ENCODE measurements at places on chromosomes 3 and 15.

- no peak for DNase-seq
Observed at GRCh38 chr3:66479532-66479947, 21.3 kb downstream of the LRIG1 start.

DNA sequence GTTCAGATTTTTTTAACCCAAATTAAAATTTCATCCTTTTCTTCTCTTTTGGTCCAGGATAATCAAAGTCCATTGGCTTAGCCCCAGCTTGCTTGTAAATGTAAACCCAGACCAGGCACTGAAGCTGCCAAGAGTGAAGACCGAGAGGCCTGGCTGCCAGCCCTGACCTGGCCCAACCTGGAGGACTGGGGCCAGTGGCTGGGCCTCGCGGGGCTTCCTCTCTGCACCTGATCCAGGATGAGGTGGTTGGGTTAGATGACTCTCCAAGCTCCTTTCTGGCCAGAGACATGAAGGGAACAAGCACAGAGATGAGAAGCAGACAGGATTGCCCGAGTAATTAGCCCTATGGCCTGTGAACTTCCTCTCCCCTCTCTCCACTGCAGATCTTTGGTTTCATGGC, 50.6 kb downstream of the CMTM6 start:
- DNase-seq = no peak

GRCh38 chr3:36944012-36944640, 728 bp downstream of the TRANK1 start:
- DNase-seq = peak; percentile 26

DNA sequence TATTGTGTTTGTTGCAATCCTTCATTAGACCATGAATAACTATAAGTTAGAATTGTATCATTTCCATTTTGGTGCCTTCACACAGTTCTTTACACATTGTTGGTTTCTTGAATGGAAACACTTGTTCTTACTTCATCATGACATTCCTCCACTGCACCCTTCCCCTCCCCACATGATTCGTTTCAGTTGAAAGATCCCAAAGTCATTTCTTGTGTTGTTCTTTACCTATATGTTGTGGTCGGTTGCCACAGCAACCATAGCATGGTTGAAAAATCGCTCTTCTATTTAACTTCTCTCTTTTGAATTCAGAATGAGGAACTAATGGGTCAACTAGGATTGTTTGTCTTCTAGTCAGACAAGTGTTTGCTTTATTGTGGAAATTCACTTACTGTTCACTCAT, 103.3 kb downstream of the IL1RAP start:
- no peak for DNase-seq

DNA sequence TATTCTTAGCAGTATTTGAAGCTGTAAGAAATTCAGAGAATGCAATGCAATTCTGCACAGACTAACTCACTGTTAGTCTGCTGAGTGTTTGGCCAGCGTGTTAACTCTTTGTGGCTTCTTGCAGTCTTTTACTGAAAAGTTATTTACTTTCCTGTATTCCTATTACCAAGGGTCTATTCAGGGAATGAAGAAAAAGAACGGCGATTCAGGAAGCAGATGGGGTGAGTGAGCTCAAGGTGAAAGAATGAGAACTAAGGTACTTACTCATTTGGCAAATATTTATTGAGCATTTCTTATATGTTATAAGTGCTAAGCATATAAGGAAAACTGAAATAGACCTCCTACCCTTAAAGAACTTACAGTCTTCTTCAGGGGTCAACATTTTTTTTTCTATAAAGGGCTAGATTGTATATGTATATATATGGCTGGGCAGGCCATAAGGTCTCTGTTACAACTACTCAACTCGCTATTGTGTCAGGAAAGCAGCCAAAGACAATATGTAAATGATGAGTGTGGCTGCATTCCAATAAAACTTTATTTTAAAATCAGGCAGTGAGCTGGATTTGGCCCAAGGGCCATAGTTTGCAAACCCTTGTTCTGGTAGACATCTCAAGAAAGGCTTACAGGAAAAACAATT, 271.9 kb upstream of the GADL1 start:
- DNase-seq = no peak

DNA sequence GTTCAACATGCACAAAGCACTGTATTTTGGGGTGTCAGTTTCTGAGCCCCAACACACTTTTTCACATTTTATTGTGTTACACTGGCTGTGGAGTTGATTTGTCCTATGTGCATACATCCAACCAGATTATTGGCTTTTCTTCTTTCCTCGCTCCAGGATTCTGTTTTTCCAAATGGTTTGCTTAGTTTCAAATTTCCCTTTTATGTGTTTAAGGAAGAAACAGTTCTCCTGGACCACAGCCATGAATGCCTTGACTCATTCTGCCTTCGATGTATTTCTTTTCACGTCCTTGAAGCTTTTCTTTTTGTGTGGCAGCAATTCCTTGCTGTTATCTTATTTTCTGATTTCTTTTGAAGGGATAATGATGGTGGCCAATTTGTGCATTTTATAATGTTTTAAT, 53.8 kb downstream of the CACNA2D3 start:
- no peak for DNase-seq

GRCh38 chr15:89656116-89656815, 999 bp upstream of the KIF7 start:
- DNase-seq = no peak

- no peak for DNase-seq
Observed at GRCh38 chr3:7484636-7485035, 623.7 kb downstream of the GRM7 start.

DNA sequence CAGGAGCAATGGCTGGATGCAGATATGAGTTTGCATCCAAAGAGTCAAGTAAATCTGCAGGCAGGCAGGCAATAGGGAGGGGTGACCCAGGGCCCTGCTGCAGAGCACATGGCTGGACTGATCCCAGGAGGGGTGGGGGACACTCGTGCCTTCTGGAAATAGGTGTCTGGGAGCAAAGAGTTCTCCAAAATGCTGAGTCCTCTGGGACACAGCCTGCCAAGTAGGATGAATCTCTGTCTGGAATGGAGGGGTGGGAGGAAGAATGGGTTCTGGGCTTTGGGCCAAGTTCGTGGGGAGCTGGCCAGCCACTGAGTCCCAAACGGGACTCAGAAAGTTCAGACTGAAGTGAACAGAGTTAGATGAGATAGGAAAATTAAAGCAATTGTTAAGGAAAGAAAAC, 214.5 kb downstream of the MTHFS start:
- no peak for DNase-seq

DNA sequence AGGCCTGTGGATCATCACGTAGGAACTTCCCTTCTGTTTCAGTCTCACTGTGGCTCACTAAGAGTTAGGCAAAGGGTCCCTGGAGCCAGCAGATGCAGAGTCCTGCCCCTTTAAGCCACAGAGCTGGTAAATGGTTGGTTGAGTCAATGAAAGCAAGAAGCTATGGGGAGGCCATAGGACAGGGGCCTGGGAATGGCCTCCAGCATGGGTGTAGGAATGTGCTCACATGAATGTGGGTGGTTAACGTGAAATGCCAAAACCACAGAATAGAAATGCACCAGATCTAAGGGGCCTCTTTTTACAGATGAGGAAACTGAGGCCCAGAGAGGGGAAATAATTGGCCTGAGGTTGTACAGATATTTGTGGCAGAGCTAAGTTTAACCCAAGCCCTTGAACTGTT, 150.3 kb downstream of the TLE3 start:
- no peak for DNase-seq

- no peak for DNase-seq
Observed at GRCh38 chr15:74235962-74236361, at the start of gene CCDC33. TSS of gene CCDC33 (plus strand) at chr15:74236326. CDS start at chr15:74236720, 394 bp downstream.

DNA sequence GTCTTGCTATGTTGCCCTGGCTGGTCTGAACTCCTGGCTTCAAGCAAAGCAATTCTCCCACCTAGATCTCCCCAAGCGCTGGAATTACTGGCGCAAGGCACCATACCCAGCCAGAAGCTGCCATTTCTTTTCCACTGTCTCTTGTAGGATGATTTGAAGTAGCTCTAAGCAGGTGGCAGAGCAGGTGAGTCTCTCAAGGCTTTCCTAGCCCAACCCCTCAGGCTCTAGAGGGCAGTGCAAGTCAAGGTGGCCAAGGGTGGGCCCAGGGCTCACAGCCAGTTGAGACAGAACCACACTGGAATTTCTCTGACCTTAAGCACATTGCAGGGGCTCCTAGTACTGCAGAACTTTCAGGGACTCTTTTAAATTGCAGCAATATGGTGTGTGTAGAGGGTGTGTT, 15.6 kb upstream of the DAG1 start:
- no peak for DNase-seq

- DNase-seq = no peak
Observed at GRCh38 chr15:72175186-72176044, 22.2 kb downstream of the GRAMD2A start.

GRCh38 chr3:53820756-53821580, 25.3 kb downstream of the CHDH start:
- DNase-seq = no peak

DNA sequence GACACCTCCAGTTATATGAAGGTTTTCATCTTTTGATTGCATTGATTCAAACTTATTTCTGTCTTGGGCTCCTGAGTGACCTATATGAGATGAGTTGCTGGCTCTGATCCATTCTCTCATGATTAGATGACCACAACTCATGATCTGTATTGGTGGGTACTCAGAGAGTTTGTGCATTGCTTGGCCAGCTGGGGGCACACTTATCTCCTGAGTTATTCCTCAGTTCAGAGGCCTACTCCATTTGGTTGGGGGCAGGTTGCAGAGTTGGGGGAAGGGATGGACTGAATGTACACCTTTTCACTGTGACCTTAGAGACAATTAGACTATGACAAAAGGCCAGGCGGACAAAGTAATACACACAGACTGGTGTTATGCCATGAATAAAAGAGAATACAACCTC, 166.2 kb upstream of the SEMA6D start:
- DNase-seq = no peak

GRCh38 chr3:42052484-42053351, 38.4 kb upstream of the TRAK1 start:
- no peak for DNase-seq

DNA sequence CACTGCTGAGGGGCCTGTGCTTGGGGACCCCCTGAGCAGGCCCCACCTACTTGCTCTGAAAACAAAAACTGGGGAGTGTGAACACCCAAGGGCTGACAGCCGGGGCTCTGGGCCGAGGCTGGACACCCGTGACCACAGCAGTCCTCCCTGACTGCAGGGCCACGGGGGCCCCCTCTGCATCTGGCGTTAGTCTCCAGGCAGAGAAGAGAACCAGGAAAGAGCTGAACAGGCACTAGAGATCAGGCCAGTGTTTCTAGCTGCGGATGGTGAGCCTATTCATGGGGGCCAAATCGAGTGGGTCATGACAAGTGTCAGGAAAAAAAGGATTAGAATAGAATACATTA, 17.1 kb downstream of the MELTF start:
- no peak for DNase-seq

- no peak for DNase-seq
Observed at GRCh38 chr3:98839846-98840245, 61.6 kb downstream of the DCBLD2 start.

DNA sequence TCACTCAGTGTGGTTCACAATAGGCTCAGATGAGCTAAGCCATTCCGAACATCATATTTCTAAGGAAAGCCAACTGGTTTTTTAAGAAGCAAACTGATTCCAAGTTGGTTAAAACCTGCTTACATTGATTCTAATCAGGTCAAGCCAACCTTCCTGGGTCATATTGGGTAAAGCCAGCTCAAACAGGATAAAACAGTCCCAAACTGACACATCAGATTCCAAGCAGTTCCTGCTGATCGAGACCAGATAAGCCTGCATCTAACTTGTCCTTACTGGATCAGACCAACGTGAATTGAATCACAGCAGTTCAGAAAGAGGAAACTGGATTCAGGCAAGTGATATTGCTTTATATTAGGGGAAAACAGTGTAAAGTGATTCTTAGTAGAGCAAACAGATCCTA, 18.6 kb upstream of the THSD4 start:
- no peak for DNase-seq

- no peak for DNase-seq
Observed at GRCh38 chr3:157572559-157573270, 69.5 kb upstream of the VEPH1 start.

- DNase-seq = no peak
Observed at GRCh38 chr3:129424185-129424841, 4.1 kb downstream of the EFCAB12 start.

DNA sequence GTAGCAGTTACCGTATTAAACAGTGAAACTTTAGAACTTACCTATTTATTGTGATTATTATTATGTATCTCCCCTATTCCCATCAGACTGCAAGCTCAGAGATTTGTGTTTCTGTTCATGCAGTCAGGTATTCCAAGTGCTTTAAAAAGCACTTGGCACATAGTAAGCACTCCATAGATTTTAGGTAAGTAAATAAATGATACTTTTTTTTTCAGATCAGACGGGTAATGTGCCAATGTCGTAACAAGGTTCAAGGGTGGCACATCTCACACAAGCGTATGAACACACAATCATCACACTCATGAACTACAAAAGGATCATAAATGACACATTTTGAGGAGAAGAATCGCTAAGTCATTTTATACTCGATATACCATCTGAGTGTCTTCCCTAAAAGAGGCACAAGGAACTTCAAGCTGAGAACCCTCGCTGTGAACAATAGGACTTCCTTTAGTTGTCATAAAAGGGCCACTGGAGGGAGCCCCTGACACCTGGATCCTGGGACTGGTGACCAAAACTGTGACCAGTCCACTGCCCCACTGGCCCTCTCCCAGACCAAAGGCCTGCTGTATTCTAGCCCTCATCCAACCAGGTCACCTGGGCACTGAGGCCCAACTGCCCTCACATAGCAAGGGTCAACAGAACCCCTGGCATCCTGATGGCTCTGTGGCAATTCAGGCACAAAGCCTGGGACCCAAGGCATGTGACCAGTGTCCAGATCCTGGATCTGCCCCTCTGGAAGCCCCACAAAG, 32.1 kb downstream of the KIF9 start:
- DNase-seq = no peak

DNA sequence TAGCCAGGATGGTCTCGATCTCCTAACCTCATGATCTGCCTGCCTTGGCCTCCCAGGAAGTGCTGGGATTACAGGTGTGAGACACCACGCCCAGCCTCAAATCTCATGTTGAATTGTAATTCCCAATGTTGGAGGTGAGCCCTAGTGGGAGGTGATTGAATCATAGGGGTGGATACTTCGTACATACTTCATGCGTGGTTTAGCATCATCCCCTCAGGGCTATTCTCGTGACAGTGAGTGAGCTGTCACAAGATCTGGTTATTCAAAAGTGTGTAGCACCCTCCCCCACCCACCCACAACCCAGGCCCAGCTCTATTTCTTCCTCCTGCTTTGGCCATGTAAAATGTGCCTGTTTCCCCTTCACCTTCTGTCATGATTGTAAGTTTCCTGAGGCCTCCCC, 236.9 kb upstream of the IL12A start:
- DNase-seq = no peak

- DNase-seq = no peak
Observed at GRCh38 chr3:161423911-161424522, 52.7 kb upstream of the SPTSSB start.

DNA sequence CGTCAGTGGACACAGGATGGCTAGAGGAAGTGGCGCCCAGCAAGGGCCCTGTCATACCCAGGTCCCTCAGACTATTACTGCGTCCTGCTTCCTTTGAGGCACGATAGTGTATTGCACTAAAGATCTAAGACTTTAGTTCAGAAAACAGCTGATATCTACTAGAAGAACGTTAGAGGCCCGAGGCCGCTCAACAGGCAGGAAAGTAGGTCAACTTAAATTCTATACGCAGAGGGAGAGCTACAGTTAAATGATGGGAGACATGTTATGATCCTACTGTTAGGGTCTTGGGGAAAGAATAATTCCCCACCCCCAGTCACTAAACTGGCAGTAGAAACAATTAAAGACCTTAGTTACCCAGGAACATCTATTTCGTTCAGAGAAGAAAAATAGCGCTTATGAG, 317.8 kb downstream of the CHST2 start:
- no peak for DNase-seq
